GM04504 (cell line): ENCODE measurements at places on chromosomes 13 and 19.

DNA sequence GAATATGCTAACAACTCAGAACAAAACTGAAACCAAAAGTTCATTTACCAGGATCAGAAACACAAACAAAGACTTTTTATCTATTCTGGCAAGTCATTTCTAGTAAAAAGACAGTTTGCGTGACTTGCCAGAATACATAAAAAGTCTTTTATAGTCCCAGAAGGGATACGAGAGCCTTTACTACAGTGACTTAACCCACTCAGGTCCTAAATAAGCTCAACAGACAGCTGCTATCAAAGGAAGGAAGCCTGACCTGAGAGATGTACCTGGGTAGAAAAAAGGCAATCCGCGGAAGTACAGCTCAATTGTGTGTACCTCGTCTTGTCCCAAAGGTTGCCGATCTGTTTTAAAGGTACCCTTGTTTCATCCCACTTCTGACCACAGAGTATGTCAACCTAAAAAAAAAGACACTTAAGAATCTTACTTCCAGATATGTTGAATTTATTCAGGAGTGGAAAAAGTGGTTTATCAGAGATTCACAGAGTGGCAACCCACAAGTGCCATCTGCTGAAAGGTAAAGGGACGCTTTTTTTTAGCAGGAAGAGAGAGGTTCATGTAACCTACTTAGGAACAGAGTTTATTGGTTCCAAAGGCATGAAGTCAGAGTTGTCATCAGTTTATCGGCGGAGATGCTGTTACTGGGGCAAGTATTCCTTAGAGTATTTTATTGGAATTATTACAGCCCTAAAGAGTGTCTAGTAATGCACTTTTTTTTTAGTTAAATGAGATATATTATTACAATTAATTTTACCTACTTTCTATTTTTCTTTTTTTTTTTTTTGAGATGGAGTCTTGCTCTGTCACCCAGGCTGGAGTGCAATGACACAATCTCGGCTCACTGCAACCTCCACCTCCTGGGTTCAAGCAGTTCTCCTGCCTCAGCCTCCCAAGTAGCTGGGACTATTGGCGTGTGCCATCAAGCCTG lies 69.7 kb upstream of the C1QTNF9B start:
- no peak for DNase-seq

- no peak for DNase-seq
These were observed 457.9 kb downstream of the FGF9 start for GRCh38 chr13:22128441-22129408.

GRCh38 chr13:59452189-59452890 lies 711.4 kb downstream of the DIAPH3 start:
- DNase-seq: no peak

- DNase-seq: no peak
These were observed 1253.2 kb upstream of the PRR20A start for GRCh38 chr13:55887561-55887960.

DNA sequence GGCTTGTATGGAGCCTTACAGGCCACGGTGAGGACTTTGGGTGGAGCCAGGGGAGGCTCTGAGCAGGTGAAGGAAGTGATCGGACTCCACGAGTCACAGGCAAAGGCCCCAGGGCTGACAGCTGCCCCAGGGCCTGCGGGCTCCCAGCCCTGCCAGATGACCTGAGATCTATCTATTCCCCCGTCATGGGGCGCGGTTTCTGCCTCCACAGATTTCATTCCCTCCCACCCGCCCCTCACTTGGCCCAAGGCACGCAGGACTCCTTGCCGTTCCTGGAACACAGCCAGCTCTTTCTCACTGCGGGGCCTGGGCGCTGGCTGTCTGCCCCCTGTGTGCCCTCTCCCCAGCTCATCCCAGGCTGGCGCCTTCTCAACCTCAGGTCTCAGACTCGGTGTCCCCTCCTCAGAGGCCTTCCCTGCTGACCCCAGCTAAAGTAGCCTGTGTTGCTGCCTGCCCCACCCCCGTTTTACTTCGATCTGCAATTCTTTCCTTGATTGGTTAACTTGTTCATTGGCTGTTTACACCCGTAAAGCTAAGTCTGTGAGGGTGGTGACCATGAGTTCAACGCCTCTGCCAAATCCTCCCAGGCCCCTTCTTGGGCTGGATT lies 13.9 kb upstream of the PAK4 start:
- no peak for DNase-seq

DNA sequence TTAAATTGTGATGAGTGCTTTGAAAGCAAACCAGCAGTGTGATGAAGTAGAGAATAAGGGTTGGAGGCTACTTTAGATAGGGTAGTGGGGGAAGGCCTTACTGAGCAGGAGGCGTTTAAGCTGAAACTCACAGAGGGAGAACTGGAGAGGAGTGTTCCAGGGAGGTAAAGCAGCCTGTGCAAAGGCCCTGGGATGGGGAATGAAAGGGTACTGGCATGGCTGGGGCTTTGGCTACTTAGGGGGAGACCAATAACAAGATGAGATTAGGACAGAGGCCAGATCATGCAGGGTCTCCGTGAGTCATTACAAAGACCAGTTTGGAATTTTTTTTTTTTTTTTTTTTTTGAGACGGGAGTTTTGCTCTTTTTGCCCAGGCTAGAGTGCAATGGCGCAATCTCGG lies 1.1 kb downstream of the PPP5C start:
- DNase-seq: no peak

DNA sequence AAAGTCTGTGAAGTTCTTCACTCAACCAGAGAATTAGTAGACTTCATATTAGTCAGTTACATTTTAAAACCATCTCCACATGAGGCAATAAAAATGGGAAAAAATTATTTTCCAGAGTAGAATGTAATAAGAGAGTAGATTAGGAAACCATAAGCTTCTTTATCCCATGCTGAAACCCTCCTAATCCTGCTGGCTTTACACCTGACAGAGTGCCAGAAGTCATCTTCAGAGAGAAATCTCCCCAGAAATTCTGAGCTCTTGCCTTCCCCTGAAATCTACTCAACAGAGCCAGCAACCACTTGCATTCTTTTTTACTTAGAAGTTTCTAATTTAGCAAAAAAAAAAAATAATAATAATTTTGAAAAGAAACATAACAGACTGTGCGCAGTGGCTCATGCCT lies 279.9 kb downstream of the NHLRC3 start:
- DNase-seq: no peak

DNA sequence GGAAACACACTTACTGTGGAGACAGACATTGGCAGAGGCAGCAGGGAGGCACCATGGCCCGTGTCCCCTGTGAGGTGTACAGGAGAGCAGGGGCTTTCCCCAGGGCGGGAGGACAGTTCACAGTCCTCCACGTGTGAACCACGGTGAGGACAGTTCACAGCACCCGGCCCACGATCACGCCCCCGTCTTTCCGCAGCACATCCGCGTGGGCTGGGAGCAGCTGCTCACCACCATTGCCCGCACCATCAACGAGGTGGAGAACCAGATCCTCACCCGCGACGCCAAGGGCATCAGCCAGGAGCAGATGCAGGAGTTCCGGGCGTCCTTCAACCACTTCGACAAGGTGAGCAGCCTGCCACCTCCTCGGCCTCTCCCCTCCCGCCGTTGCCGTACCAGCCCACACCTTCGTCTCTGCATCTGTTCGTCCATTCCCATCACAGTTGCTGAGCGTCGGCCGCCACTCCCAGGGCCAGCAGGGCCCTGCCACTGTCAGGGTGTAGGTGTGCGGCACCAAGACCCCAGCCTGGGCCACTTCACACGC lies 17.4 kb downstream of the CAPN12 start:
- no peak for DNase-seq

- no peak for DNase-seq
These were observed 32.8 kb upstream of the LRCH1 start for GRCh38 chr13:46520166-46520565.

DNA sequence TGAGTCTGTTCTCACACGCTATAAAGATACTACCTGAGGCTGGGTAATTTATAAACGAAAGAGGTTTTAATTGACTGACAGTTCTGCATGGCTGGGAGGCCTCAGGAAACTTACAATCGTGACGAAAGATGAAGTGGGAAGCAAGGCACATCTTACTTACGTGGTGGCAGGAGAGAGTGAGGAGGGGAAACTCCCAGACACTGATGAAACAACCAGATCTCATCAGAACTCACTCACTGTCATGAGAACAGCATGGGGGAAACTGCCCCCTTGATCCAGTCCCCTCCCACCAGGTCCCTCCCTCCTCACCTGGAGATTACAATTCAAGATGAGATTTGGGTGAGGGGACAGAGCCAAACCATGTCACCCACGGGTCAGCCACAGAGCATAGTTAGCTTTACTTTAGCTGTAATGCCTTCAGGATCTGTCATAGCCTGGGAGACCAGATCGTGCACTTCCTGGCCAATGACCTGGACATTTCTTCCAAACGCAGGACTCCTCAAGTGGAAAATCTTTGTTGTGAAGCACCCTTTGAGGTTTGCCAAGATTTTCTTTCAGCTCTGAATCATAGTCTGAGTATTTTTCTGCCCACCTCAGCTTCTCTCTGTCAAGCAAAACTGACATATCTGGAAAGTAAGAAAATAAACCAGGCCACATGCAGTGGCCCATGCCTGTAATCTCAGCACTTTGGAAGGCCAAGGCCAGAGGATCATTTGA lies 25.2 kb upstream of the HIF3A start:
- DNase-seq: peak; percentile 38

GRCh38 chr13:48727241-48728011 lies 73.7 kb downstream of the CYSLTR2 start:
- DNase-seq: no peak

GRCh38 chr19:35330475-35330874 lies 1.5 kb downstream of the CD22 start:
- DNase-seq: no peak

DNA sequence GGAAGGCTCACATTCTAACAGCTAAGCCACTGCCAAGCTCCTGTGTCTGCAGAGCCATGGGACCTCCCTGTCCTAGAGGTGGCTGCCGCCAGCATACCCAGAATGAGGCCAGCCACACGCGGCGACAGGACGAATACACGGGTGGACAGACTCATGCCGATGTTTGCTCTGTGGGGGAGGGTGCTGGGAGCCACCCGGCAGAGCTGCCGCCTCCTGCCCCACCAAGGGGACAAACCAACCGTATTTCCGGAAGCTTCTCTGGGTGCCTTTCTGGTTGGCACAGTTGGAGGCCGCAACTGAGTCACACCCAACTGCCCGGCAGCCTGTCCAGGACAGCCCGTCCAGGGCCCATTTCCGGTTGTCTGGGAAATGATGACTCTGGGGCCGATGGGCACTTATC lies 20.3 kb downstream of the C13orf46 start:
- DNase-seq: no peak

GRCh38 chr13:65834897-65835296 lies 1395.2 kb downstream of the PCDH9 start:
- no peak for DNase-seq

- no peak for DNase-seq
These were observed 31.8 kb upstream of the USE1 start for GRCh38 chr19:17183271-17183761.

- no peak for DNase-seq
These were observed 386.5 kb upstream of the SPRY2 start for GRCh38 chr13:80727321-80727975.

GRCh38 chr19:58409010-58409790 lies 751 bp downstream of the ZNF584 start:
- DNase-seq: no peak

GRCh38 chr19:19530423-19530804 lies 1.7 kb downstream of the YJEFN3 start:
- no peak for DNase-seq

DNA sequence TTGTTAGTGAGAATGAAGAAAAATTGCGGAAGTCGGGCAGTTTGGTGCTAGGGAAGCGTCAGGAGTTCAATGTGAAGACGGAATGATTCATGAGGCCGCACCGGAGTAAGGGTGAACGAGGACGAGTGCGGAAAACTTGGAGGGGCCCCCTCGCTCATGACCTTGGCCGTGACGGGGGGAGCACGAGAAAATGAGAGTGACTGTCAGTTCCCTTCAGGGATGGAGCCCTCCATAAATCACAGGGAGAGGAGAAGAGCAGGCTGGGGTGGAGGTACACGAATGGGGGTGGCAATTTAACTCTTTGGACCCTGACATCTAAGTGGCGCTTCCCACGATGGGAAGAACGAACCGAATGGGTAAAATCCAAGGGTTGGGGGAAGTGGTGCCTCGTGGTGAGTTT lies 486.4 kb downstream of the TSHZ3 start:
- DNase-seq: no peak

DNA sequence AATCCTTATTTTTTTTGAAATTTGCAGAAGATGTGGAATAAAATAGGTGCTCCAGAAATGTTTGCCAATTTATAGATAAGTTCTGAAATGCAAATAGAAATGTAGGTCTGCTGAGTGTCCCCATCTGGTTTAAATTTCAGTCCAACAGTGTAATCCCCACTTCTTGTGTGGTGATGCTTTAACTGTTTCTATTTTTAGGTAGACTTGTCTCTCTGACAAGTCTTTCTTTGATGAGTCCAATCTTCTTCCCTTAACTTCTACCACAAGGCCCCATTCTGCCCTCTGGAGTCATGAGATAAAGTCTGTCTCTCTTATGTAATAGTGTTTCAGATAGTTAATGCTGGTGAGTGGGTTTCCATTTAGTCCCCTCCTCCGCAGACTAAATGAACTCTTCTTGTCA lies 390.4 kb downstream of the RFC3 start:
- peak; percentile 32 for DNase-seq

DNA sequence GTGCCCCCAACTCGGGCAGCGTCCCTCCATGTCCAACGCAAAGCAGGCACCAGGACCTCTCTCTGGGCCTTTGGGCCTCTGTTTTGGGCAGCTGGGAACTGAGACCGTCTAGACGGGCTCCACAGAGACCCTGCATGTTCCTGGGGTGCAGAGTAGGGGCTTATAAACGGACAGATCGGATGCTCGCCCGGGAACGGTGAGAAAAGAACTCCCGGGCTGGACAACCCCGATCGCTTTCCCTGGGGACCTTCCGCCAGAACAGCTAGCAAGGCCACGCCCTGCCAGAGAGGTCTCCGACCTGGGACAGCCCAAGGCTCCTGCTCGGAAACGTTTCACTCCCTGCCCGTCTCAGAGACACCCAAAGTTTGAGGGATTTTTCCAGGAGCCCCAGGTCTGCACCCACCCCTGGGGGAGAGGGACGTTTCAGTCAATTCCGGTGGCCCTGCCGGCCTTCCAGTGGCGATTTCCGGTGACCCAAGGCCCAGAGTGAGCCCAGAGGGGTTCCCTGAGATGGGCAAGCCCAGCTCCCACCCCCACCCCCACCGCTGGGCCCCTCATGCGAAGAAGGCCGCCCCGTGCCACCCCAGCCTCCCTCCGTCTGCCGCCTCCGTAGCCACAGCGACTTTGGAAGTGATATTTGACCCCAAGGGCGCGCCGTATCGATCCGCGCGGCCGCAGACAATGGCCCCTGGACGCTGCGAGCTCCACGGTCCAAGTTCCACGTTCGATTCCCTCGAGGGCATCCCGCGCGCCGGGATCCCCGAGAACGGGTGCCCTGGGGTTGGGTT lies 1.7 kb downstream of the NR2F6 start:
- no peak for DNase-seq

- DNase-seq: no peak
These were observed at the start of gene UHRF1 for GRCh38 chr19:4909156-4909896. Gene UHRF1 (plus strand): TSS chr19:4909501. CDS start chr19:4910886, 1,385 bp downstream.

GRCh38 chr19:8552810-8553209 lies 24.4 kb downstream of the MYO1F start:
- no peak for DNase-seq

GRCh38 chr13:35961461-35962220 lies 169.5 kb downstream of the DCLK1 start:
- DNase-seq: no peak
